Type B pancreatic cell (in vitro differentiated cells): ENCODE measurements at places on chromosomes 2 and 18. TPM values are rescaled to one million over a fixed set of nuclear protein-coding genes. Genes with fewer than 3 reads are reported as not detected.
A peak's percentile ranks its signal among the peaks of the same experiment; 100 is the strongest.

DNA sequence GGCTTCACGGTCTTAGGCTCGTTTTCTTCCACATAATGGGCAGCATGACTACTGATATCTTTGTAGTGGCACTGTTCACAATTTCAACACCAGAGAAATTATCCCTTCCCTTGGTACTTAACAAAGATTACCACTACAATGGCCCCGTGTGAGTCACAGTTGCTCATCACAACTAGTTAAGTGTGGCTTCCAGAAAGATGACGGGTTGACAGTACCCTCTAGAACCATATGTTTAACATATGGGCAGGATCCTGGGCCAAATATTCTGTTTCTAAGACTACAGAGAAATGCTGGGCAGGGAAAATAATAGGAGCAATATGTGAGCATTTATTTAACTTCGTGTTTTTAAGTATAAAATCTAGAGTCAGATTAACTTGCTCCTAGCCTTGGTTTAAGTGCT, 780.1 kb upstream of the LINC00305 start:
- no peaks in the 10 kb centered on the region for H3K4me1 ChIP-seq
- H3K27ac ChIP-seq = no peak overlapping the region
- no peak overlapping the region for H3K4me3 ChIP-seq
- DNase-seq = no peak
- no peaks in the 10 kb centered on the region for H3K27me3 ChIP-seq

DNA sequence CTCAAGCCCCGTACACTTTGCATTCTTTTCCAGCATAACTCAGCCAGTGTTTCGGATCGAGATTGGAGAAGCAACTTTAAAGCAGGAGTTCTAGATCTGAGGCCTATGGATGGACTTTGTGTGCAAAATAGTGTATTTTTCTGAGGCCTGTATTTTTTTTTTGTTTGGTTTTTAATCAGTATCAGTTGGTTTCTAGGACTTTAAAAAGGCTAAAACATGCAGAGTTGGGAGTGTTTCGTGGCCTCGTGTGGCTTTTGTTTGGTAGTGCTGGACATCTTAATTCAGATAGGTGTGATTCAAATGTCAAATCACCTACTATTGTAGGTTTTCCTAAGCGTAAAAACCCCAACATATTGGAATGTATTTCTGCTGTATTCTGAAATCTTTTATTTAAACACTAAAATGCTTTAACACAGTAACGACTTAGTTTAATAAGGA, 282 bp upstream of the PUS10 start:
- peak overlapping the region; percentile 99 for H3K4me3 ChIP-seq
- H3K4me1 ChIP-seq = peaks cover 9% of the 10 kb centered on the region
- H3K27me3 ChIP-seq = no peaks in the 10 kb centered on the region
- peak overlapping the region; percentile 97 for H3K27ac ChIP-seq
- peaks cover 17% of the 10 kb centered on the region for H3K36me3 ChIP-seq

GRCh38 chr18:59870623-59871130, 29.1 kb upstream of the PMAIP1 start:
- H3K4me1 ChIP-seq = no peaks in the 10 kb centered on the region
- H3K4me3 ChIP-seq = no peak overlapping the region
- no peak overlapping the region for H3K27ac ChIP-seq
- DNase-seq = no peak
- no peaks in the 10 kb centered on the region for H3K36me3 ChIP-seq
- H3K27me3 ChIP-seq = peaks cover 6% of the 10 kb centered on the region

- H3K27me3 ChIP-seq = peaks cover 5% of the 10 kb centered on the region
- peaks cover 5% of the 10 kb centered on the region for H3K4me1 ChIP-seq
- H3K27ac ChIP-seq = peak overlapping the region; percentile 19
- H3K36me3 ChIP-seq = no peaks in the 10 kb centered on the region
These were observed 42.6 kb upstream of the RAPGEF4 start for GRCh38 chr2:172693037-172693436.

- H3K4me3 ChIP-seq = no peak overlapping the region
- no peaks in the 10 kb centered on the region for H3K27me3 ChIP-seq
- peaks cover 50% of the 10 kb centered on the region for H3K4me1 ChIP-seq
- H3K36me3 ChIP-seq = peaks cover 15% of the 10 kb centered on the region
- peak; percentile 64 for DNase-seq
- H3K27ac ChIP-seq = peak overlapping the region; percentile 53
These were observed 73.8 kb downstream of the HDAC4 start for GRCh38 chr2:239326831-239327535.

DNA sequence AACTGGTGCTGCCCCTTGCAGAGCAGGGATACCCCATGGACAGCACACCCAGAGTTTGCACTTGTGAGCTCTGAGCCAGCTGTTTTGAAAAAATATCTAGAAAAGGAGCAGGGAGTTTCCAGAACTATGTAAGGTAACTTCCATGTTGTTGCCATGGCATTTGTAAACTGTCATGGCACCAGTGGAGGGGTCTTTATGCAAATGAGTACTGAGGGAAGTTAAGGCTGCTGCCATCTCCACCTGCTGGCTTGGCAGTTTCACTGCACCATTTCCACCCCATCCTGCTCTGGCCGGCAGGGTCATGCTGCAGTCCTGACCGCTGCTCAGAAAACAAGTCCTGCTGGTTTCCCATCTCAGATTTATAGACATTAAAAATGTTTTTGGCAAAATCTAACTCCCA, 52.3 kb upstream of the SNTG2 start:
- no peak overlapping the region for H3K4me3 ChIP-seq
- H3K36me3 ChIP-seq = no peaks in the 10 kb centered on the region
- no peaks in the 10 kb centered on the region for H3K4me1 ChIP-seq
- DNase-seq = no peak
- H3K27ac ChIP-seq = no peak overlapping the region

DNA sequence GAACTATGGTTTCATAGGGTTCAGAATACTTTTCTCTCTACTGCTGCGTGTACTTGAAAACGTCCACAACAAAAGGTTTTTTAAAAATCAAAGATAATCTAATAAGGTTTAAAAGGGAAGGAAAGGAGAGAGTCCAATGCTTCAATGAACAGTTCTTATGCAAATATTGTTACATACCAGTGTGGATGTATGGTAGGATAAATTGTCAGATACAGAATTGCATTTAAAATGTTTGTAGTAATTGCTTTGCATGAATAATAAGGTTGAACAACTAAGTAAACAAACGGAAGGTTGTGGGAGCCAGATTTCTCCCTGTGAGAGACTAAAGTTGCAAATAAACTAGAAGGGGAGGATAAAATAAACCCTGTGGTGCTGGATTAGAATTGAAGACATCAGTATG, 53.8 kb upstream of the RBBP8 start:
- H3K27ac ChIP-seq = no peak overlapping the region
- no peaks in the 10 kb centered on the region for H3K36me3 ChIP-seq
- no peak for DNase-seq
- no peak overlapping the region for H3K4me3 ChIP-seq
- peaks cover 3% of the 10 kb centered on the region for H3K27me3 ChIP-seq
- H3K4me1 ChIP-seq = peaks cover 8% of the 10 kb centered on the region

DNA sequence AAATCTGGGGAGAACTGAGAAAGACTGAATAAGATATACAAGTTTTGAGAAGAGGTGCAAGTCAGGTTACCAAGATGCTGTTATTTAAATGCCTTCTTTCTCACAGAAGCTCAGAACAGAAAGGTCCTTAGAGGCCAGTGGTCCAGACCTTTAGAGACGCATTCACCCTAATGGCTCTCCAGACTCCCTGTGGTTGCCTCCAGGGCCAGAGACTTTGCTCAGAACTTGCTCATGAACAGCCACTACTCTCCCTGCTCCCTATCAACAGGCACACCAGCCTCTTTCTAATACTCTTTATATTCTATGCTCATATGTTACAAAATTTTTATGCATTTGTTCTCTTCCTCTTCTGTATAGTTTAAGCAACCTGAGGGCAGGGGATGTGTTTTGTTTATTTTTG, 349.0 kb upstream of the TNP1 start:
- H3K27ac ChIP-seq = no peak overlapping the region
- H3K4me3 ChIP-seq = no peak overlapping the region
- peaks cover 12% of the 10 kb centered on the region for H3K4me1 ChIP-seq

GRCh38 chr2:150162241-150162942, 325.1 kb downstream of the RND3 start:
- no peaks in the 10 kb centered on the region for H3K27me3 ChIP-seq
- no peaks in the 10 kb centered on the region for H3K36me3 ChIP-seq
- DNase-seq = no peak
- no peak overlapping the region for H3K27ac ChIP-seq

DNA sequence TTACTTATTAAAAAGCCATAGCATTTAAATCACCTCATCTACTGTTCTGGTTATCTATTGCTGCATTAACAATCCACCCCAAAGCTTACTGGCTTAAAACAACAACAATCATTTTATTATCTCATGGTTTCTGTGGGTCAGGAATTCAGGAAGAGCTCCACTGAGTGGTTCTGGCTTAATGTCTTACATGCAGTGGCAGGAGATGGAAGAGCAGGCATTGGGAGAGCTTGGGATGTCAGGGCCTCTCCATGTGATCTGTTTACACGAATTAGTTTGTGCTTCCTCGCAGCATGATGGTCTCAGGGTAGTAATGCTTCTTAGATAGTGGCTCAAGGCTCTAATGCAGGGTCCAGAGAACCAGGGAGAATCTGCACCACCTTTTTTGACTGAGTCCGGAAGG, 14.4 kb upstream of the REL start:
- no peaks in the 10 kb centered on the region for H3K36me3 ChIP-seq
- H3K4me3 ChIP-seq = no peak overlapping the region
- DNase-seq = no peak
- H3K4me1 ChIP-seq = no peaks in the 10 kb centered on the region
- H3K27me3 ChIP-seq = no peaks in the 10 kb centered on the region

GRCh38 chr18:76398295-76398694, 96.7 kb downstream of the ZNF516 start:
- H3K36me3 ChIP-seq = peaks cover 8% of the 10 kb centered on the region
- H3K4me1 ChIP-seq = peaks cover 43% of the 10 kb centered on the region
- H3K27me3 ChIP-seq = no peaks in the 10 kb centered on the region
- no peak for DNase-seq

DNA sequence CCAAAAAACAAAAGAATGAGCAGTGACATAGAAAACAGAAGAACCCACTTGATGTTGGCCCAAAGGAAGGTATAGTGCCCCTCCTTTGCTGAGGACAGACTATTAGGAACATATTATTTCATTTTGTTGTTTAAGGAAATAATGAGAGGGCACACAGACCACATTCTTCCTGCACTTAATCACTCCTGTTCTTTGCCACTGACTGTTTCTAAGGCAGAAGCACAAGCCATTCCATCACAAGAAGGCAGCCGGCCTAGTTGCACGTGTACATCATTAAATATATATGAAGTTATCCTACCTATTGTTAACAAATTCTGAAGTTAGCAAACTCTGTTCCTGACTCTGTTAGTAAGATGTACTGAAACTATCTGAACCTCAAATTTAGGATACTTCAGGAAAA, 110.0 kb downstream of the LNPK start:
- no peak for DNase-seq
- H3K27ac ChIP-seq = no peak overlapping the region
- no peaks in the 10 kb centered on the region for H3K36me3 ChIP-seq
- peaks cover 4% of the 10 kb centered on the region for H3K4me1 ChIP-seq

DNA sequence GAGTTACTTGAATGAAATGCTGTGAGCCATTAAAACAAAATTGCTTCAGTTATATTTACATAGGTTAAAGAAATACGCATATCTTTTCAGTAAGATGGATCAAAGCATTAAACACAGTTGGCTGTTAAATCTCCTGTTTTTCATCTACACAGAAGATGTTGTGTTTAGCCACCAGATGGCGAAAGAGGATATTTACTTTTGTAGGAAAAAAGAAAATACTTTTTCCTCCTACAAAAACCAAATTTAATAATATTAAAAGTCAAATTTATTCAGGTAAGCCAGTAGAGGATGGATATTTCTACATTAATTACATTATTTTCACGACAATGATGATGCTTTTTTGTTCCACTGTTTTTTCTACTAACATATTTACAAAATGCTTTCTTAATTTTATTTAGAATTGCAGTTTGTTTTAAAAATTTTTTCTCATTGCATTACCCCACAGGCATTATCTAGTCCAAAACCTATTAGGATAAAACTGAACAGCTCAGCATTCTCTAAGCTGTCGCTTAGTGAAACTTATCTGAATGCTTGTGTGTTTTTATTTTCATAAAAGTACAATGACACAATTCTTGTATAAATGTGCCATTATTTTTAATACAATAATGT, 173.7 kb downstream of the ASXL3 start:
- peaks cover 20% of the 10 kb centered on the region for H3K4me1 ChIP-seq
- H3K27me3 ChIP-seq = peaks cover 2% of the 10 kb centered on the region
- no peak overlapping the region for H3K4me3 ChIP-seq
- peaks cover under 1% of the 10 kb centered on the region for H3K36me3 ChIP-seq

- no peak overlapping the region for H3K27ac ChIP-seq
- H3K36me3 ChIP-seq = peaks cover 16% of the 10 kb centered on the region
- DNase-seq = no peak
- H3K4me1 ChIP-seq = peaks cover 17% of the 10 kb centered on the region
- H3K4me3 ChIP-seq = no peak overlapping the region
These were observed 170.3 kb downstream of the GFPT1 start for GRCh38 chr2:69216535-69217332.

GRCh38 chr18:74589021-74589420, 8.6 kb upstream of the ZNF407 start:
- no peak overlapping the region for H3K4me3 ChIP-seq
- H3K4me1 ChIP-seq = no peaks in the 10 kb centered on the region
- H3K27me3 ChIP-seq = peaks cover 34% of the 10 kb centered on the region

- H3K4me3 ChIP-seq = no peak overlapping the region
- no peaks in the 10 kb centered on the region for H3K36me3 ChIP-seq
These were observed 31.9 kb upstream of the EML6 start for GRCh38 chr2:54691445-54692135.

GRCh38 chr2:133213651-133214050, 354.6 kb downstream of the NCKAP5 start:
- no peaks in the 10 kb centered on the region for H3K4me1 ChIP-seq
- H3K27ac ChIP-seq = no peak overlapping the region
- no peaks in the 10 kb centered on the region for H3K36me3 ChIP-seq
- H3K4me3 ChIP-seq = no peak overlapping the region
- no peaks in the 10 kb centered on the region for H3K27me3 ChIP-seq

The CTIF gene
- total RNA-seq = 37.9 and 48.5 TPM in 2 replicates

The PIAS2 gene
- total RNA-seq = 23.9 and 37.6 TPM in 2 replicates

The UGT1A8 gene
- total RNA-seq = 0.17 TPM in 1 of 2 replicates, not detected in the other

The SCN3A gene
- total RNA-seq = 2.8 and 8.2 TPM in 2 replicates

The PPIL3 gene
- total RNA-seq = 37.2 and 47.2 TPM in 2 replicates
